ENCODE measurements at places on chromosomes 7 and 10.

GRCh38 chr7:103991406-103991805 is 1.9 kb upstream of the RELN start:
- no peak for DNase-seq

DNA sequence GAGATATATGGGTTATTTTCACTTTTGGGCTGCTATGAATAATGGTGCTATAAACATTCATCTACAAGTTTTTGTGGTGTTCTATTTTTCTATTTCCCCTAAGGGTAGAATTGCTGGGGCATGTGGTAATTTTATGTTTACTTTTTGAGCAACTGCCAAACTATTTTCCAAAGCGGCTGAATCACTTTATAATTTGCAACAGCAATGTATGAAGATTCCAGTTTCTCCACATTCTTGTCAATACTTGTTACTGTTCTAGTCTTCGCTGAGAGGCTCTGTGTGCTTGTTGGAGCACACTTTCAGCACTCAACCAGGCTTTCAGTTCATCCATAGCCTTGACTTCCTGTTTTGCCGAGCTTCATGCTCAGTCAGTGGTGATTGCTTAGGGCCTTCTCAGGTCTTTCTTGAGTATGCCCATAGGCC is 39.0 kb downstream of the ADK start:
- no peak for DNase-seq

GRCh38 chr10:62561151-62561550 is 187.0 kb downstream of the ZNF365 start:
- DNase-seq: no peak

GRCh38 chr10:77636282-77636966 is 1.2 kb downstream of the KCNMA1 start:
- no peak for DNase-seq

DNA sequence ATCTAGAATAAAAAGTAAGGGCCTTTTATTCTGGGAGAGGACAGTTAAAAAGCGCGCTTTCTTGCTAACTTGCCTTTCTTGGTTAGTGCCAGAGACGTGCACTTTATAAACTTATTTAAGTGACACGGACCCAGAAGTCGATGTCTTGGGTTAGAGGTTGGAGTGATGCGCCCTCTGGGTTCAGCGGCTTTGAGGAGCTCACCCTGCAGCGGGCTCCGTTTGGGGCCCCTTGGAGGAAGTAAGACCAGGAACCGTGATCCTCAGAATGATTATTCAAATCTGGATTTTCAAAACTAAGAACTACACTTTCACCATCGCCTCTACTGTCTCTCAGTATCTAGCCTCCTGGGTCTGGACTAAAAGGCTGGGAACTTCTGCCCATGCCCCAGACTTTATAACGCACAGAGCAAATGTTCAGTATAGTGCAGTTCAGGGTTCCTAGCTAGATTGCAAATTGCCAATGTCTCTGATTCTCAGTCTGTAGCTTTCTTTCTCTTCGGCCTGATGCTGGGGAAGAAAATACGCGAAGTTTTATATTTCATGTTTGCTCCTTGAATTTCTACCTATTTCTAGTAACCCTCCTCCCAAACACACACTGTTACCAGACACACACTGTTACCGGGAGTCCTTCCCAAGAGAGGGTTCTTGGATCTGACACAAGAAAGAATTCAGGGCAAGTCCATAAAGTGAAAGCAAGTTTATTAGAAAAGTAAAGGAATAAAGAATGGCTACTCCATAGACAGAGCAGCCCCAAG is 18.6 kb upstream of the SMO start:
- DNase-seq: no peak

DNA sequence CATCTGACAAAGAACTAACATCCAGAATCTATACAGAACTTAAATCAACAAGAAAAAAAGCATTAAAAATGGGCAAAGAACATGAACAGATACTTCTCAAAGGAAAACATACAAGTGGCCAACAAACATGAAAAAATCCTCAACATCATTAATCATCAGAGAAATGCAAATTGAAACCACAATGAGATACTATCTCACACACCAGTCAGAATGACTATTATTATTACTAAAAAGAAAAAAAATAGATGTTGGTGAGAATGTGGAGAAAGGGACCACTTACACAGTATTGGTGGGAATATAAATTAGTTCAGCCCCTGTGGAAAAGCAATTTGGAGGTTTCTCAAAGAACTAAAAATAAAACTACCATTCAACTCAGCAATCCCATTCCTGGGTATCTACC is 89.1 kb upstream of the ADO start:
- DNase-seq: no peak

GRCh38 chr10:6445671-6446316 is 134.3 kb downstream of the PRKCQ start:
- DNase-seq: peak; percentile 38

DNA sequence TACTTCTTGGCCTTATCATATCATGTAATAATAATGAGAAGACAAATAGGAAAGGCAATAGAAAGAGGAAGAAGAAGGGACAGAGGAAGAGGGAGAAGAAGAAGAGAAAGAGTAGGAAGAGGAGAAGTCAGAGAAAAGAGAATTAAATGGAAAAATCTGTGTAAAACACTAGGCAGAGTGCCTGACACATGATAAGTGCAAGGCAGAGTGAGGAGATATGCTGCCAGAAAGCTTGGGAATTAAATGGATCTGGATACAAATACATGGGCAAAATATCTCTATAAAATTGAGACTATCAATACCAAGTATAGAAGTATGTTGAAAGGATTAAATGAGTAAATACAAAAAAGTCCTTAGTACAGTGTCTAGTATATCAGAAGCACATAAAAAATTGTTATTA is 124.8 kb downstream of the CACNA2D1 start:
- no peak for DNase-seq

GRCh38 chr10:88545359-88545758 is 37.8 kb downstream of the RNLS start:
- DNase-seq: no peak

DNA sequence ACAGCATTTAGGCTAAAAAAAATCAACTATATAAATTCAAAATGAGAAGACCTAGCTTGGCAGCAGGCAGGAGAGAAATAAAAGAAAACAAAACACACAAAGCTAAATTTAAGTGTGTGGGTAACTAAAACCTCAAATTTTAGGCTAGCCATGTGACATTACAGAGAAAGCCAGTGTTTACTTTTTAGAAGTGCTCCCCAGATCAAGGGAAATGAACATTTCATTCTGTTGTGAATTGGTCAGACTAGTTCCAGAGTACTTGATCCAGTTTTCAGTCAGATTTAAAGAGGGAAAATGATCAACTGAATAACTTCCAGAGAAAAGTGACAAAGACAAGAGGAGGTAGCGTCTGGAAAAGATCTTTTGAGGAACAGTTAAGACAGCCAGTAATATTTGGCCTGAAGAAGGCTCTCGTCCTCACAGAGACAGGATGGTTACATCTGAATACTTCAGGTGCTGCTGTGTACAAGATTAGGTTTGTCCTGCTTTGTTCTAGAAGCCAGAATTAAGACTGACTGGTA is 563.4 kb downstream of the KCNMA1 start:
- no peak for DNase-seq

All from HEK293T (cell line).